T1000 (cell line): ENCODE measurements at places on chromosomes 1 and 21.

DNA sequence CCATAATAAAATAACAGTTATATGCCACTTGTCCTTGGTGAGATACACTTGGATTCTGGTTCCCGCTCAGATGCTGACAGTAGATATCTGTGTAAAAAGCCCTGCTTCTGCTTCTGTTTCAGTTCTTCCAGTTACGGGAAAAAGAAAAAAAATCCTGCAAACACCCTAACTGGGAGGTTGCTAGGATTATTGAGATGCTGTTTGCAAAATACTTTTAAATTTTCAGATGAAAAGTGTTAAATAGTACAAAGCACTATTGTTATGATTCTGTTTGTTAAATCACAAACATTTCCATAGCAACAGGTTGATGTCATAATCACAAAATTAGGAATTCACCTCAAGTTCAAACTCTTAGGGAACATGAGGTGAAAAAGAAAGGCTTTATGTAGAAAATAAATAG lies 232.3 kb downstream of the HMCN1 start:
- DNase-seq, result no peak

DNA sequence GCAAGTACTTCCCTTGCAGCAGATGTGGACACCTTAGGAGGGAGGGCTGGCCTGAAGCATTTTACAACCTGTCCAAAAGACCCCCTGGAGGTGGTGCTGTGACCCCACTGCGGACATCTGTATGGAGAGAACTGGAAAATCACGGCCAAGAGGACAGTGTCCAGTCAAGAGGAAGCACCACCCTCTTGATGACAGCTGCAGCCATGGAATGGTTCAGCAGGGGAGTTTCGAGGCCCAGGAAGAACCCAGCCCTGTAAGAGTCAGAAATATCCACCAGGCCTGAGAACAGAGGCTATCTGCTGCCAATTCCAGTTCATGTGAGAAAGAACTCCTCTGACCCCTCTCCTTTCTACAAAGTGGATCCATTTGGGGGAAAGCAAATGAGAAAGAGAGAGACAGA lies 126.8 kb downstream of the PLXNA2 start:
- DNase-seq, result no peak

DNA sequence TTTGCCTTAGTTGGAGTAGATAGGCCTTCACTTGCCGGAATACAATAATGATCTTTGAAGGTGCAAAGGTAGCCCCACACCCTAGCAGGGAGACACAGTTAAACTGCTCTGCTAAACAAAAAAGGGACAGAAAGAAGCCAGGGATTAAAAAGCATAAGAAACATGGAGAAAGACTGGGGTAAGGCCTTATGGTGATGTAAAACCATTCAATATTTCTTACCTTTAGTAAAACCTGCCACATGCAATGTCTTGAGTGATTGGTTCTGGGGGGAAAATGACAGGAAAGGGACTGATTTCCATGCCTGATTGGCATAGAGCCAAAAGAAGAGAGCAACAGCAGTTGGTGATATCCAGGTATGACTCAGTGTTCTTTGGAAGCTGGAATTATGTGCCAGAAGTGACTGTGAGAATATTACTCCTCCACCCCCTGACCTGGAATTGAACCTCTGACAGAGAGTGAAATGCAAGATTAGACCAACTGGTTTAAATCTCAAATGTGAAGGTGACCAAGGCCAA lies 8.1 kb downstream of the DNASE2B start:
- no peak for DNase-seq

GRCh38 chr1:10607228-10607627 lies 132.5 kb downstream of the PEX14 start:
- no peak for DNase-seq

GRCh38 chr1:151713044-151713443 lies 3.6 kb downstream of the CELF3 start:
- DNase-seq, result no peak

DNA sequence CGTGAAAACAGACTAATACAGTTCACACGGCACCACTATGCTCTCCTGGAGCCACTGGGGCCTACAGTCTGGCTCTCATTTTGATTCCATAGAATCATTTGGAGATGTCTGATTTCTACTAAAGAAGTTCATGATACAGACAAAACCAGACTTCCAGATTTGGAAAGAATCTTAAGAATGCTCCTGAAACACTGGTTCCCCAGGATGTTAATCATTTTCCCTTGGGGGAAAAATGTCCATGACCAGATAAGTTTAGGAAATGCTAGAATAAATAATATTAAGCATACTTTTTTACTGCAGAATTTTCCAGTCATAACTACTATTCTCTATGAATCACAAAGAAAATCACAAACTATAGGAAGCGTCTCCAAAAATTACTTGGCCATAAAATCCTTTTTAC lies 63.0 kb upstream of the RGS7 start:
- DNase-seq, result no peak

DNA sequence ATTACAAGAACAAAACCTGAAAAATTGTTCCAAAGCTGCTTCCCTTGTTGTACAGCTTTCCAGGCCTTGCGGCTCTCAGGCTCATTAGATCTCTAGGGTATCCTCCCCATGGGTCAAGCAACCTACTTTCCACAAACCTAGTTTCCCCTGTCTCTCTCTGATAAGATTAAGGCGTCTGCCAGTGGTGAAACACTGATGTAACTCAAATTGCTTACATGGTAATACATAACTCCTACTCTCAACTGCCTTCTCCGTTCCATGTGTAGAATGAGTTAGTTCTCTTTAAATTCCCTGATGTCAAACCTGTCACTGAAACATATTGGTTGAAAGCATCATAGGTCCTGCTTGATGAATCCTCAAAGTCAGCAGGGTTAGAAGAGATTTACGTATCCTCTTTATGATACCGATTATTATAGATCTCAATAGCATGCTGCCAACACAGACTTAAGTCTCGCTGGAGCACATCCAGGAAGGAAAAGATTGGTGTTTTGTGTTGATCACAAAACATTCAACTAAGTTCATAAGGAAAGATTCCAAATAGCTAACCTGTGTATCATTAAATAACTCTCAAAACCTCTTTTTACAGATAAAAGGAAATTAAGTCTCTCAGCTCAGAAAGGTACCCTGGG lies 10.6 kb downstream of the PPP1R15B start:
- no peak for DNase-seq

DNA sequence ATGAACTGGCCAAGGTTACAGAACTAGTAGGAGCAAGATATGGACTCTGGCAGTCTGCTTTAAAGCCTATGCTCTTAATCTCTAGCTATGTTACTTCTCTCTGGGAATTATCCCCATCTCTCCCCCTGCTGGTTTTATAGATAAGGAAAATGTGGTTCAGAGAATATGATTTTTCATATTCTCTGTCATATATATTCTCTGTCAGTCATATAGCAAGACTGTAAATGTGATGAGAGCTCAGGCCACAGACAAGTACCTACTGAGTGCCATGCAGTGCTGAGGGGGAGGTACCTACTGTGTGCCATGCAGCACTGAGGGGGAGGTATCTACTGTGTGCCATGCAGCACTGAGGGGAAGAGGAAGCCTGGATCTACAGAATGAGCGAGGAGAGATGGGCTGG lies 220.3 kb upstream of the FGGY start:
- no peak for DNase-seq

- DNase-seq, result no peak
Observed at GRCh38 chr21:15098908-15099307, 34.1 kb upstream of the NRIP1 start.

- peak; percentile 55 for DNase-seq
Observed at GRCh38 chr1:1304331-1305299, 3.1 kb downstream of the ACAP3 start.
